ENCODE measurements at places on chromosomes 7 and 10.

DNA sequence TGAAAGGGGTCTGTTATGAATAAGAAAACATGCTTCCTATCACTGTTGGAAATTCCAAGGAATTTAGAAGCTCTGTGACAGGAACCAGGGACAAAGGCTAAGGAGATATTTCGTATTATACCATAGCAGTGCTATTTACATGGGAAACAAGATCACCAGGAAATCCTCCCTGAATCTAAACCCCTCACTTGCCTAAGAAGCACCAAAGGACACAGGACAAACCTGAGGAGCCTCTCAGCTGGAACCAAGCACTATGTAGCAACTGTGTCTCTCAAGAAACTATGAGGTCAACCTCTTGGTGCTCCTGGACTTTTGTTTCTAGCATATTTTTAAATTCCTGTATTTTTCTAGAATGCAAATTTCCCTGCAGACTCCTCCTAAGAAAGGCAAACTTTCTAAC, 20.8 kb upstream of the IFIT1B start:
- DNase-seq = no peak

GRCh38 chr10:68572151-68572550, 12.0 kb downstream of the TET1 start:
- no peak for DNase-seq

DNA sequence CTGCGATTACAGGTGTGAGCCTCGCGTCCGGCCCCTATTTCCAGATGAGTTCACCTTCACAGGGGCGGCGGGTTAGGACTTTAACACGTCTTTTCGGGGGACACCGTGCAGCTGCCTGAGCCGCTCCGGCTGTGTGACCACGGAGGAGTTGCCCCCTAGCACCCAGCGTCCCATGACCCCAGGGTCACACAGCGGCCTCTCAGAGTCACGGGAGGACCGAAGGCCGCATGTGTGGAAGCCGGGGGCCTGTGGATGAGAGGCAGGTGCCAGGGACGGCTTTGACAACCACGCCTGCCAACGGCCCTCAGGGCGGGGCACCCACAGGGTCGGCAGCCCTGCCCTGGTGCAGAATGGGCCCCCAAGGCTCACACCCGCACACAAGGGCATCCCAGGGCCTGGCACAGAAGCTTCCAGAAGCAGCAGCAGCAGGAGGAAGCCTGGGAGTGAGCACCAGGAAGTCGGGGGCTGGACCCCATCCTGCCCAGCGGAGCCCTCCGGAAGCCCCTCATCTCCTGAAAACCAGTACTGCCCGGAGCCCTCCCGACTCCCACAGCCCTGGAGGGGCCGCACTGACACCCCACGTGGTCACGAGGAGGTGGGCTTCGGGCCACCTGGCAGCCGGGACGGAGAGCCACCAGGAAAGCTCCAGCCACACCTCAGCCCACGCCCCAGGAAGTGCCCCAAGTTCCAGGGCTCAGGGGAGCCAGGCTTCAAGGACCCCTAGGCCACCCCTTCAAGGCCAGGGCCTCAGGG, 32.7 kb downstream of the ADAP1 start:
- DNase-seq = no peak

GRCh38 chr10:80454513-80455460, 677 bp downstream of the TSPAN14 start:
- no peak for DNase-seq

DNA sequence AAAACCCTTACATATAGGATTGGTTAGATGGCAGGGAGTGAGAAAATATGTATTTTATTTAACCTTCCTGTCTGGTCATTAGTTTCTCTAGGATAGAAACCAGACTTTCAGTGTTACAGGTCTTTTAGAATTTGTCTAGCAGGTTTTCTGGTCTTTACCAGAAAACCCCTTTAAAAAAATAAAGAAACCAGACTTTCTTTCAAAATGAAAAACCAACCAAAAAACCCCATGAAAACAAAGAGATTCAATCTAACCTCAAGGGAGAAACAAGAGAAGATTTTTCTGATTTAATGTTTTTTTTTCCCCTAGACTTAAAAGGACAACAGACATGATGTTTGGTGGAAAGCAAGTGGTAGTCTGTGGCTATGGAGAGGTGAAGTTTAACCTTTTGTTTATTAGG, 28.7 kb upstream of the STRIP2 start:
- DNase-seq = no peak

DNA sequence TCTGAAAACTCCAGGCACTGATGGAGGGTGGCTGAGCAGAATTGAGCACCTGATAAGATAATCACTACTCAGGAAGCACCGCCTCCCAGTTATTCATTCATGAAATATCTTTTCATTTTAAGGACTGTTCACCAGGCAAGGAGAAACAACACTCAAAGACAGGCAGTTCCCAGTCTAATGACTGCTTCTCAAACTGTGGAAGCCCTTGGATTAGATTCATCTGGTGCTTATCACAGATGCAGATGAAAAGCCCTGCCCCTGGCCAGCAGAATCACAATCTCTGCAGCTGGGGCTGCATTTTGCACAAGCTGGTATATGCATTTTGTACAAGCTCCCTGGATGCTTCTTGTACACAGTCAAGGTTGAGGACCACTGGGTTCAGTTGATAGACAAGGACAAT, 109.7 kb downstream of the ELMO1 start:
- DNase-seq = no peak

- no peak for DNase-seq
Observed at GRCh38 chr10:24570658-24571426, 152.8 kb downstream of the ARHGAP21 start.

- DNase-seq = no peak
Observed at GRCh38 chr7:25262586-25262985, 34.3 kb upstream of the NPVF start.

DNA sequence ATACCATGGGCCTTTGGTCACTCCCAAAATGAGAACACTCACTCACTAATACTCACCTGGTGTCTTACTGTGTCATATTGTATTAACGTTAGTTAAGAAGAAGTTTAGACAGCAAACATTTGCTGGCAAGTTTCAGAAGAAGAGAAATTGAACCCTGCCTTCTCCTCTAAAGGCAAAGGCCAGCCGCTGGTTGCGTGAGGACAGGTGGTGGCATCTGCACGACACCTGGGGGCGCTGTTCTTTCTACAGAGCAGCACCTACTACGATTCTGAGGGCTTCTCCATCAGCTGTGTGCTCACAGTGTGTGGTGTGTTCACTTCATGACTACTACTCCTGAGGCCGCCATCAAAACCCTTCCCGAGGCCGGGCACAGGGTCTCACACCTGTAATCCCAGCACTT, 17.9 kb upstream of the CLEC2L start:
- peak; percentile 52 for DNase-seq

DNA sequence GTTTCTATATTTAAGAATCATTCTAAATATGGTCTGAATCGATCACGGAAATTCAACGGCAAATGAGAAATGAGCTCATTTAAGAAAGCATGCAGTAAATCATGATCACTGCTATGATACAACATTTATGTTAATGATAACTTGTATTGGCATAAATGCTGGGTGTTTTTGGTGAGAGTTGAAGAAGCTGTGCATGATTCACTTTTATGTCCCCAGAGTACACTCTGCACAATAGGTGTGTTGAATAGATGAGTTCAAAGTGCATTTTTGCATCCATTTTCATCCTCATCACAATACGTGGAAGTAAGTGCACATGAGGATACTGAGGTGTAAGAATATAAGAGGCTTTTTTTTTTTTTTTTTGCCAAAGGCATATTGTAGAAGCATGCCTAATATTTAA, 169.3 kb downstream of the PPP1R17 start:
- no peak for DNase-seq

DNA sequence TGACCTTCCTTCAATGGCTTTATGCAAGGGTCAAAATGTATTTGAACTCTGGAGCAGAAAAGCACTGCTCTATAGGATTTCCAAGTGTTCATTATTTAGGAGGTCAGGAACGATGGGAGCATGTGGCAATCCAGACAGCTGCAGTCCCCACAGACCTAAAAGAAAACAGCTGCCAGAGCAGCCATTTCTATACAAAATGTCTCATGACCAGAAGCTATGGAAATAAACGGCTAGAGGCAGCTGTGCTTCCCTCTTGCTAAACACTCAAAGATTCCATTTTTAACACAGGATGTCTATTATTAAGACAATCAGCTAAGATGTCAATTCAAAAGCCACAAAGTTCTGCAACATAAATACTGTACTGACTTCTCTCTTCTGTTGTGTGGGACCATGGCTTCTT, 879.1 kb upstream of the C7orf33 start:
- no peak for DNase-seq

GRCh38 chr7:111356941-111357340, 205.4 kb downstream of the IMMP2L start:
- no peak for DNase-seq

DNA sequence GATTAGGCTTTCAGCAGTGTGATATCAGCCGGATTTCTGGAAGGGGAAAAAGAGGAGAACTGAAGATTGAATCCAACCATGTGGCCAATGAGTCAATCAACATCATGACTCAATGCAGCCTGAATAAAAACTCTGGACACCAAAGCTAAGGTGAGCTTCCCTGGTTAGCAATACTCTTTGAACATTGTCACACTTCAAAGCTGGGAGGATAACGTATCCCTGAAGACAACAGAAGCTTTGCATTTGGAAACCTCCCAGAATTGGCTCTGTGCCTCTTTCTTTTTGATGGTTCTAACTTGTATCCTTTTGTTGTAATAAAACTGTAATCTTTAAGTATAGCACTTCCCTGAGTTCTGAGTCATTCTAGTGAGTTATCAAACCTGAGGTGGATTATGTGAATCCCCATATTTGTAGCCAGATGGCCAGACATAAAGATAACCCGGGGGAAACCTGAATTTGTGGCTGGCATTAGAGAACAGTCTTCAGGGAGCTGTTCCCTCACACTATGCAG, 284.4 kb downstream of the IPMK start:
- no peak for DNase-seq

- DNase-seq = no peak
Observed at GRCh38 chr10:491667-492424, 197.6 kb downstream of the DIP2C start.

DNA sequence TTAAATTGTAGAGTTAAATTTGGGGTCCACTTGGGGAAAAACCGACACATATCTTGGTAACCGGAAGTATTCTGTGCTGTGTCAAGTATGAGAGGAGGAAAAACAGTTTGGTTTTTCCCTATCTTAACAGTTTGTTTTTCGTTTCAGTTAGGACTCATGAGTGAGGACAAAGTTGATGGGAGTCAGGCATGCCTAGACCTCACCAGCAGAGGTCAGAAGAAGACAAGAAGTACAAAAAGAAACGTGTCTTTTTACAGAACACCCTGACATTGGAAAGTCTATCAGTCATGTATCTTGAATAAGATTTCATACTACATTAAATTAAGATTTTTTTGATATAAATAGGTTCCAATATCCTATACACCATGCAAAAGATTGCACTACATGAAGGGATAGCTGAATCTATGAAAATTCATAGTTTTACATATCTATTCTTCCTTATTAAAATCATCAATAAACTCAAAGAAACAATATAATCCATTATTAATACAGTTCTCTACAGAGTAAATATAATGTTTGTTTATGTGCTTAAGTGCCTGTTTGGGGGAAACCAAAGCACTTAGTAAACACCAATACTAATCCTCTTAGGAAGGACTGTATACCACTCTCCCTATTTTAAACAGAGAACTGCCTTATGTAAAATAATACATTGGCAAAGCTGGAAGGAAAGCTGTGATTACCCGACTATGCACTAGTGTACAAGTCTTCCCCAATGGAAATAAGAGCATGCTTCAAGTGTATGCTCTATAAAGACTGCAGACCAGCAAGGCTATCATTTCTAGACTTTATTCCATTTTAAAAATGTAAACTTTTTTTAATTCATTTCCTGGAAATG, 95.6 kb downstream of the USP6NL start:
- DNase-seq = no peak

GRCh38 chr7:108497082-108497725, 28.7 kb downstream of the PNPLA8 start:
- peak; percentile 22 for DNase-seq

DNA sequence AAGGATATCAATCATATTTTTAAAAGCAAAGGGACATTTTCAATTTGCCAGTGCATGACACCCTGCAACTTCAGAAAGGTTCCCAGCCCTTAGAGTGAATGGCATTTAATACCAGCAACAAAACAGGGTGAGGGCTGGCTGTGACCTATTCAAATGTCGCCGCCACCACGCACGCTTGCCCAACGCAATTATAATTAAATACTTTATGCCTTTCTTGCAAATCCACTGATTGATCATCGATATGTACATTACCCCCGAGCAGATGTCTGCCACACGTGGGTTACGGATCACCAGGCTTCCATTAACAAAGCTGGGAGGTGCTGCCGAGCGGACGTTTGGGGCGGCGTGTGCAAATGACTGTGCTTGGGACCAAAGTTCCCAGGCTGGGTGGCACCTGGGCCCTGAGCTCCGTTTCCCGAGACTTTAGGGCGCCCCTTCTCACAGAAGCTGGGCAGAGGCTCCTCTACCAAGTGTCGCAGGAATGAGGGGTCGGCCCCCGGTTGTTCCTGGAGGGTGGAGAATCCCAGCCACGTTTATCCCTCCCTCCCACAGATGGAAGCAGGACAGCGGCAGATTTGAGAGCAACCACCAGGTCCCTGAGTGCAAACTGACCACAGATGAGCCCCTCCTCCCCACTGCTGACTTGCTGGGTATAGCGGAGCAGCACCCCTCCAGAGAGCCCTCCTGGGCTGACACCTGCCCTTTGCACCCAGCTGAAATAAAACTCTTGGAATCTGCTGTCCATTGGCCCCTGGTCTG, 3.9 kb downstream of the FOXL3 start:
- no peak for DNase-seq

- DNase-seq = no peak
Observed at GRCh38 chr10:80081801-80082750, 3.6 kb downstream of the TMEM254 start.

DNA sequence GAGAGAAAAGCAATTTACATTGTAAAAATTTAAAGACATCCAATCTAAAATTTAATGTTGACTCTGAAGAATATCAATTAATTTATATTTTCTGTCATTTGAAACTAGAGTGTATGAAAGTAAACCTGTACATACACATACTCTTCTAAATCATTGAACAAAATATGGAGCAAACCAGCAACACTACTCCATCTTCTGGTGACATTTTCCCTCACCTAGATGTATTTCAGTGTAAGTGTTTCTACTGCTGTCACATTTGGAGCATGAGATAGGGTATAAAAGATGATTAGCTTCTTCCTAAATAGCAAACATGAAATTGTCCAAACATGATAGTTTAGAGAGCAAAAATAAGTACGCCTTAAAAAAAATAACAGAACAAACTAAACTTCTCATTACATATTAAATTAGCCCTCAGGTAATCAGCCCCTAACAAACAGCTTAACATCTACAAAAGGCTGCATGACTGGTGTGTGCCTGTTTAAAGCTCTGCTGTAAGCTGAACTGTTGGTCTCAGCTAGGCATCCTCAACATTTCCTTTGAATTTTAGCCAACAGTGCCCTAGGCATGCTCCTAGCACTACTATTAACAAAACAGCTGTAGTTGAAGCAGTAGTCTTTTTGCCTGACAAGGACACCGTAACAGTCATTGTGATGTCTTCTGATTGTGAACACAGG, 189.8 kb downstream of the CTNNA3 start:
- no peak for DNase-seq

GRCh38 chr7:93690021-93690420, 115.5 kb upstream of the CALCR start:
- no peak for DNase-seq
